ENCODE measurements at places on chromosomes 5 and 9. TPM values are rescaled to one million over a fixed set of nuclear protein-coding genes. Genes with fewer than 3 reads are reported as not detected.

GRCh38 chr9:85425153-85425611 lies 316.6 kb downstream of the AGTPBP1 start:
- DNase-seq: no peak

ALDOB gene
- not detected for total RNA-seq

RAPGEF6 gene
- total RNA-seq: 58.8 TPM

DNA sequence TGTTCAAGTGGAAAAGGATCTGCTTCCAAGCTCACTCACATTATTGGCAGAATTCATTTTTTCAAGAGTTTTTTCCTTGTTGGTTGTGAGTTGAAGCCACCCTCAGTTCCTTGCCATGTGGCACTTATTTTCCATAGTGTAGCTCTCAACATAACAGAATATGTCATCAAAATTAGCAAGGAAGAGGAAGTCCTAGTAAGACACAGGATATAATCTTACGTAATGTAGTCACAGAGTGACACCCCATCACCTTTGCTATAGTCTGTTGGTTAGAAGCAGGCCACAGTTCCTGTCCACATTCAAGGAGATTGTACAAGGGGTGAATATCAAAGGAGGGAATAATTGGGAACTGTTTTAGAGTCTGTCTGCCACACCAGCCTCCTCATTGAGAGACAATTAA lies 15.7 kb downstream of the IRGM start:
- no peak for DNase-seq

DNA sequence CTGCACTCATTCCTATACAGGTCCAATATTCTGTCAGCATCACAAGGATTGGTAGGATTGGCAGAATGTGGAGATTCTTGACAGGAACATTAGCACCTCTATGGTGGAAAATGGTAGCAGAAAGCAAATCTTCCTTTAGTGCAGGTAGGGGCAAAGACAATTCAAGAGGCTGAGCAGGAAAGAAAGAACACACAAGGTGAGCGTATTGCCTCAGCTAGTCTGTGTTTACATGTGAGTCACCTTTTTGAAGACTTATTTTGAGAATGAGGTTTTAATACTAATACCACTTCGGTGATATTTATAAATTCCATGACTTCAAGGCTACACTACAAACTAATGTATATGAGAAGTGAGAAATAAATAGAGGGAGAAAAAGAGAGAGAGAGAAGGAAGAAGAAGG lies 717.0 kb downstream of the BRINP1 start:
- DNase-seq: no peak

- DNase-seq: no peak
These were observed 214.1 kb upstream of the MEF2C start for GRCh38 chr5:89097103-89097502.

GRCh38 chr5:52077941-52078815 lies 694.9 kb downstream of the ISL1 start:
- DNase-seq: no peak

Data from urinary bladder (tissue), 4 donors.